ENCODE measurements at places on chromosomes 13 and 19. TPM values are rescaled to one million over a fixed set of nuclear protein-coding genes. Genes with fewer than 3 reads are reported as not detected.
A peak's percentile ranks its signal among the peaks of the same experiment; 100 is the strongest.

HAUS5 gene
- 28.4 TPM for total RNA-seq

GRCh38 chr19:1725100-1726064 lies 27.9 kb upstream of the ONECUT3 start:
- peak; percentile 58 for DNase-seq

CLEC4M gene
- not detected for total RNA-seq

DNA sequence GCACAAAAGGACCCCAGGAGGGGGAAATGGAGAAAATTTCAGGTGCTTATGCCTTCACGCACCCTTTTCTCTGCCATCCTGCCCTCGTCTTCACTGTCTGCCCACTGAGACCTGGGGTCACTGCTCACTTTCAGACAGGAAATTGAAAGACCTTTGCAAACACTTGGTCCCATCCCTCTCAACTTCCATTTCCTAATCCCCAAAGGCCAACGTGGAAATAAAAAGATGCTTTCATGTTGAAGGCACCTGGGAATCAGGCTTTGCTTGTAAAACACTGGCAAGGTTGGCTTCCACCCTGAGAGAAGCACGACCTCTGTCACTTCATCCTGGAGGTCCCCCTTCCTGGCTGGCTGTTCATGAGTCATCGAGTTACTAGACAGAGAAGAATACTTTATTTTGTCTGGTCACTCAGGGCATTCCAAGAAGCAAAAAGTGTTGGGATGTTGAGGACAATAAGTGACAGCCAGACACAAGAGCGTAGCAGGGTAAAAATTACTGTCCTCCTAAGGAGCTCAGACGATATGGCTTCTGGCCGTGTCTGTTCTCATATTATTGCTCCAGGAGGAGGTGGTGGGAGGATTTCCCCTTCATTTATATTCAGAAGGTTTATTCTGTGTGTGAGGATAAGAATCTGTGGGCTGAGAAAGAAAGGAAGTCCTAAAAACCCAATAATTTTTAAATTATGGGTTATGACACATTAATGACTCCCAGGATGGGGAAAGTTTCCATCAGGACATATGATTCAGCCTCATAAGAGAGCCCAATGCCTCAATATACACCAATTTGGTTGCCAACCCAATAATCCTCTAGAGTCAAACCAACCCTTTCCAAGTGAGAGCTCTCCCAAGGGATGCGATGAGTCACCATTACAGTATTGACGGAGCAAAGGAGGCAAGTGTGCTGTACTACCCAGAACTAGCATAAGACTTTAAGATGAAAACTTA lies 409.0 kb downstream of the COG6 start:
- no peak for DNase-seq

DNA sequence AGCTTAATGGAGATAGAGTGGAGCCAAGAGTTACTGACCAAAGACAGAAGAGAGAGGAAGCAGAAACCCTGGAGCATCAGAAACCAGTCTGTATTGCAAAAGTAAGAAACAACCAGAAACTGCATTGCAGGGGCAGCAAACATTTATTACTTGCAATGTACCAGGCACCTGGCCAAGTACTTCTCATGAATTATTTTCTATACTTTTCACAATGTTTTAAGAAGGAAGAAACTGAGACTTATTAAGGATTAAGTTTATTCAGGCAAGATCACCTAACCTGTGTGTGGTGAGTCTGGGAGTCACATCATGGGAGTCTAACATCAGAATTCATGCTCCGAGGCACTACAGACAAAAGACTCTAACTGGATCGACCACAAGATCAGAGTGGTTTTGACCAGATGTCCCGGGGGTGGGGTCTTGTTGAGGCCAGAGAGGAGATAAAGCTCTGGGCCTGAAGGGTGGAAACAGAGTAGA lies 47.4 kb downstream of the TNFRSF19 start:
- no peak for DNase-seq

- DNase-seq: no peak
These were observed 627.8 kb upstream of the SLC10A2 start for GRCh38 chr13:103694033-103694432.

TTYH1 gene
- total RNA-seq: not detected

GRCh38 chr13:62234780-62235440 lies 819.3 kb upstream of the PCDH20 start:
- DNase-seq: no peak

DNA sequence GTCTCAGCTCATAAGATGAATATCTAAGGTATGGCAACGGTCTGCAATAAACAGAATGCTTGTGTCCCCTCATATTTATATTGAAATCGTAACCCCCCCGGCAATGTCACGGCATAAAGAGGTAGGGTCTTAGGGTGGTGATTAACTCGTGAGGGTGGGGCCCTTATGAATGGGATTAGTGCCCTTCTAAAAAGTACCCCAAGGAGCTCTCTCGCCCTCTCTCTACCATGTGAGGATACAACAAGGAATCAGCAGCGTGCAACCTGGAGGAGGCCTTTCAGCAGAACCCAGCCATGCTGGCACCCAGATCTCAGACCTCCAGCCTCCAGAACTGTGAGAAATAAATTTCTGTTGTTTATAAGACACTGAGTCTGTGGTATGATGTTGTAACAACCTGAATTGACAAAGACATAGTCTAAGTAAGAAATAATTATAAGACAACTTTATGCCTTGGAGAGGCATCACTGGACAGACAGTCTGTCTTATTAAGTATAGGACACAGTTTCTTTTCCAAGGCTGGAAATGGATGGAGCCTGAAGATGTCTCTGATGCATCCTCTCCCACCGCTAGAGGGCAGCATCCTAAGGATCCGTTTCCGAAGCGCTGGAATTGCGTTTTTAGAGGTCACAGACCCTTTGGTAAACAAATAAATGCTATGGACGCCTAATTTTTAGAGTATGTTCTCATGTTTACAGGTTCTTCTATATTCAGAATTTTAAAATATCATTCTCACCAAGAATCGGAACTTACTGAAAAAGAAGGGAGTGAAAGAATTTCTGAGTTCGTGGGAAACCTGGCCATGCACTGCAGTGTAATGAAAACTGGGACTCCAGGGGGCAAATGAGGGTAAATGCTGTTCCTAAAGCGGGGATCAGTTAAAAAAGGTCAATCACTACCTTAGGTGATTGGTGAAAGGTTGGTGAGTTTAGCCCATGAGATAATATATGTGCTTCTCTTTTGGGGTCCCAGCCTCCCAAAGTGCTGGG lies 13.3 kb upstream of the LEUTX start:
- DNase-seq: peak; percentile 40

DNA sequence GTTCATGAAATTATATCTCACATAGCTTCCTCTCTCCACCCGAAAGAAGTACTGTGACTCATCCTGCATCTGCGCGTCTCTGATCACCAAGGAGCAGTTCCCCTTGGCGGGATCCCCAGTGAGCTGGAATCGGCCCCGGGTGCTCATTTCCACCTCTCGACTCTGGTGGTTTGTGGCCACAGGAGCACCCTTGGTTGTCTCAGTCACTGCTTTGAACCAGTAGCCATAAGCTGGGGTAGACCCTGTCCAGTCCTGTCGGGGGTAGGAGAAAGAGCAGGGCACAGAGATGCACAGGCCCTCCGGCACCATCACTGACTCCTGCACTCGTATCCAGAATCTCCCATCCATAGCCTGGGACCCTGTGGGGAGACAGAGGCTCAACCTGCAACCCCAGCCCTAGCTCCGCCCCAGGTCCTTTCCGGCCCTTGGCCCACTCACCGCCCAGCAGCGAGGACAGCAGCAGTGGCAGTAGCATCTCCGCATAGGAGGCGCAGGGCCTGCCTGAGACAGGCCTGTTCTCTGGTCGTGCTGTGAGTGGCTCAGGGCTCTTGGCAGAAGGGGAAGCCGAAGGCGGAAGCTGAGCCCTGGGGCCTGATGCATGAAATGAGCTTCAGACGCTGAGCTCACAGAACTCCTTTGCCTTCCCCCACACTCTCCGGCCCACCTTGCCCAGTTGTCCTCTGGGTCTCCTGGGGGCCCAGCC lies at the start of gene SIGLEC10:
SIGLEC10 (minus strand) TSS at position 536 of the 703 bp plus-strand sequence; CDS start at position 475, 61 bp downstream.
- DNase-seq: no peak

DNA sequence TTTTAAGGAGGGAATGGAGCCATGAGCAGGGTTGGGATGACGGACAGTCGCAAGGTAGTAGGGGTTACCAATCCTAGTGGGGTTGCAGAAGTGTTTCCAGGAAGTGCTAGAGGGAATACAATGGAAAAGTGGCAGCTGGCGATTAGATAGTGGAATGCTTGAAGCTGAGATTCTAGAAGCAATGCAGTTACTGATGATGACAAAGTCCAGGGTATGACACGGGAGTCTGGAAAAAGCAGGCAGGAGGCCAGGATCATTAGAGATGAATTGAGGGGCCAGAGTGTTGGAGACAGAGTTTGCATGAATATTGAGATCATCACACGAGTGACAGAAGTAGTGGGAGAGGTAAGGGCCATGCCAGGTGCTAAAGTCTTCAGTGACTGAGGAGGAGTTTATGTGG lies 17.3 kb upstream of the KL start:
- DNase-seq: no peak

SYNGR4 gene
- not detected for total RNA-seq

GRCh38 chr13:59459972-59460371 lies 703.8 kb downstream of the DIAPH3 start:
- DNase-seq: no peak

DNA sequence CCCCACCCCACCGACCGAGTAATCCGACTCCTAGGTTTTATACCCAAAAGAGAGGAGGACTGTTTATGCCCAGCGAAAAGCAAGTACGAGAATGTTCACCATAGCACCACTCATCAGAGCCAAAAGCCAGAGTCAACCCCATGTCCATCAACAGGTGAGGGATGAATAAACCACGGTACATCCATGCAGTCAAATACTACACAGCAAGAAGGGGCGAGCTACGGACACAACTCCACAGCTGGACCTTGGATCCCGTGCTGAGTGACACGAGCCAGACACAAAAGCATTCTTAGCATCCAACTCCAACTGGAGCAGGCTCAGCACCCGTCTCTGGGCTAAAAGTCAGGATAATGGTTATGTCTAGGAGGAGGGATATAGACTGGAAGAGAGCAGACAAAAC lies 12.2 kb upstream of the RABAC1 start:
- no peak for DNase-seq

DNA sequence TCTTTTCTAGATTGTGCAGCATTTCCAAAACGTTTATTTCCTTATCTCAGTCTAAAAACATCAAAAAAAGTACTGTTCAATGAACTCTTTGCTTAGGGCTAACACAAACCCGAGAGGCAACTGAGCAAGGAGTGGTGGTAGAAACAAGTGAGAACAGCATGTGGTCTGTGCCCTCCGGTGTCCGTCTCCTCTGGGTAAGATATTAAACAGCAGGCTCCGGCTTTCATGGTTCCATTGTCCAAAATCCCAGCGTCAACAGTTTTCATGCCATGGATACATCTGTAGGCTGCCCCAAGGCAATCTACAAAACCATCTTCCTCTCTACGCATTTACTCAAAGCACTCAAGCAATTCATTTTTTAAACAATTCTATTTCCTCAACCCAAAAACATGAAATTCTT lies 22.8 kb downstream of the DCLK1 start:
- DNase-seq: no peak

STARD13 gene
- total RNA-seq: not detected
